Stimulated activated CD8-positive, alpha-beta memory T cell treated with anti-CD3 and anti-CD28 coated beads, Interleukin-4, amount 100 ng/mL, for 4 hours (primary cell): ENCODE measurements at places on chromosomes 5 and 9.

- no peak for DNase-seq
Measured at GRCh38 chr5:76236684-76237083, 153.5 kb downstream of the SV2C start.

GRCh38 chr5:134538296-134538695 lies 12.8 kb downstream of the JADE2 start:
- no peak for DNase-seq

DNA sequence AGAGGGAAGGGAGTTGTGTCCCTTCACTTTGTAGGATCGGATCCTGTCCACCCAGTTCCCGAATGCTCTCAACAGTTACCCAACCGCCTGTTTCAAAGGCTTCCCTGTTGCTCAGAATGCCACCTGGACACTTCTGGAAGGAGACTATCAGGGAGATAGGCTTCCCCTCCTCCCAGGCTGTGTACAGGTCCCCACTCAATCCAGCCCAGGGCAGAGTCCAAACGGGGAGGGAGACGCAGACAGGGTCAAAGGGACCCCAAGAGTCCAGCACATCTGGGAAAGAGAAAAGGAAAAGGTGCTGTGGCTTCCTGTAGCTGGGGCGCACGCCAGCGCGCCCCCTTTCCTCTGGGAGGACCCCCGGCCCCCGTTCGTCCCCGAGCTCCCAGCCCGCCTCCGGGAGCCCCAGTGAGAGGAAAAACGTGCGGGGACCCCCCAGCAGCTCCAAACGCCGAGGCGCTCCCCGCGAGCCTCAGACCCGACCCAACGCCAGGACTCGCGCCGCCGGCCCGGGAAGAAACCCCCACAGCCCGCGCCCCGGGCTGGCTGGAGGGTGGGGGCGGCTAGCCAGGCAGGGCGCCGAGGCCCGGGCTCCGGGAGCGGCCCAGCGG lies 640 bp downstream of the SURF4 start:
- no peak for DNase-seq

DNA sequence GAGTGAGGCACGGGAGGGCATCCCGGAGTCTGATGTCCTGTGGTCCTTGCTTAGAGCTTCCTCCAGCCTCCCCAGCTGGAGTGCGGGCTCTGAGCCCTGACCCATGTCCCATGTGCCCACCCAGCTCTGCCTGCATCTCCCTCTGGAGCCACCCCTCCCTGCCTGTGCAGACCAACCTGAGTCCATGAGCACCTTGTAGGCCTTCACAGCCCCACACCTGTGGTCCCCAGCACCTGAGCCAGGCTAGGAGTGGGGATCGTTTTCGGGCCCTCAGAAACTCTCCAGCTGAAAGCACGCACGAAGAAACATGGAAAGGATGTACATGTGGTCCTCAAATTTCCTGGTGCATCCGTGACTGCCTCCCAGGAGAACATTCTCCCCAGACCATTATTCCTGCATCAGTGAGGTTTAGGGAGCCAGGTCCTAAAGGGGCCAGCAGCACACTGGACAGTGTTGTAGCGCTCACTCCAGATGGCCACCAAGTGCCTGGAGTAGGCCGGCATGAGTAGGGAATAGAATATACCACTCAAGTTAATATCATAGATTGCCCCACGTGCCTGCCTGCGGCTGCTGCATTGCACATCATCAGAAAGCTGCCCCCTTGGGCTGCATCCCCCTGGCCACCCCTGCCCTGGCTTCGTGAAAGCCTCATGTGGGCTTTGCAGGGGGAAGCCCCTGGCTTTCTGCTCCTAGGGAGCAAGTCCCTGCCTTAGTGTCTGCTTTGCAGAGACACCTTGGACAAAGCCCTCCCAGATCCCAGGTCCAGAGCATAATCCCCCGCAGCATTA lies 80.6 kb downstream of the WNK2 start:
- DNase-seq: no peak

DNA sequence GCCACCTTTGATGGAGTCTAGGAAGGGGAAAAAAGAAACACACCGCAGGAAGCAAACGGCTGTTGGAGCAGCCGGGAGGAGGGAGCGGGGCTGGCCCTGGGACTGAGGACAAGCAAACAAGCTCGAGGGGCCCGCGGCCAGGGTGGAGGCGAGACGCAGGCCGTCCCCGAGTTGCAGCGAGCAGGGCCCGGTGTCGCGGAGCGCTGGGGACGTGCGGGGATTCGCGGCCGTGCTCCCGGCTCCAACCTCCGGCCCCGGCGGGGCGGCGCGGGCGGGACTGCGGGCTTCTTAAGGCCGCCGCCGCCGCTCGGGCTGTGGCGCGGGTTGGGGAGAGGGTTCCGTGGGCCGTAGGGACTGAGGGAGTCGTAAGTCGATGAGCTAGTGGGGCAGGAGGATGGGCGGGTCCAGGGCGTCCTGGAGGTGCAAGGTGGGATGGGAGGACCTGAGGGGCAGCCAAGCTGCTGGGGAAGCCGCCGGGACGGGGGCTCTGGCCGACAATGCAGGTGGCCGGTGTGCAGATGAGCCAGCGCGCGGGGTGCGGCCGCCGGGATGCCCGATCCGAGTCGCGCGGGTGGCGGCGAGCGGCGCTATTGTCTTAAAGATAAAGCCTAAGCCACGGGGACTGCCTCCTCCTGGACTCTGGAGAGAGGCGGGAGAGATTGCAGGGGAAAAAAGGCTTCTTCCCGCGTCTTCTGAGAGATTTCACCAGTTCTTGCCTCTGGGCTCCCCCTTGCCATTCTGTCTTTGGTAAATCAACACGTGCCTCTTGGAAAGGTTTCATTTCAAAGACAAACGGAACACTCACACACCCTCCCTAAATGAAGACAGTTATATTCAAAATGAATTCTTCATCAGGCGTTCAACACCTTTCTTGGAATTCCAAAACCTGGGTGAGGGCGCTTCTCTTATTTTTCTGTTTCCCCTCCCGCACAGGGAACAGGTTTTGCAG lies 1.6 kb upstream of the HAPLN1 start:
- DNase-seq: no peak

GRCh38 chr5:75324791-75325190 lies 12.2 kb upstream of the HMGCR start:
- DNase-seq: no peak

GRCh38 chr5:80156156-80156555 lies 99.7 kb downstream of the SERINC5 start:
- DNase-seq: no peak

DNA sequence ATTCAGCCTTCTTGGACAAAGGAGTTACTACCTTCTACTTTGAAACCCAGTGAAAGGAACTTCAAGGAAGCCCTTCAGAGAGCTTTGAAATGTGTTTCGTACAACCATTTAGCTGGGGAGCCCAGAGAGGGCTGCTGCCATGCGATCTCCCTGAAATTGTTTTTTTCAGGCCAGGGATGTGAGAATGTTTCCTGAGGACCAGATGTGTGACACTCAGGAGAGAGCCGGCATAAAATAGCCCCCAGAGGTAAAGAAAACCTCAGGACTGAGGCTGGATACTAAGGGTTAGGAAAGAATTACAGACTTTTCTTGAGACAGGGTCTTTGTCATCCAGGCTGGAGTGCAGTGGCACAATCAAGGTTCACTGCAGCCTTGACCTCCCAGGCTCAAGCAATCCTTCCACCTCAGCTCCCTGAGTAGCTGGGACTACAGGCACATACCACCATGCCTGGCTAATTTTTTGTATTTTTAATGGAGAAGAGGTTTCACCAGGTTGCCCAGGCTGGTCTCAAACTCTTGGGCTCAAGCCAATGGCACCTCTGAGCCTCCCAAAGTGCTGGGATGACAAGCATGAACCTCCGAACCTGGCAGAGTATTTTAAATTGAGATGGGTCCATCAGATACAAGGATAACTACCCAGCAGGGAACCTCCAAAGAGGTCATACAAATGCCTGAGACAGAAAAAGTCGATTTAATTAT lies 8.4 kb downstream of the RPL37 start:
- DNase-seq: no peak
